ENCODE measurements at places on chromosomes 1 and 21.

- no peak for DNase-seq
Measured at GRCh38 chr1:67250051-67250653, 57.5 kb upstream of the IL12RB2 start.

GRCh38 chr1:54267815-54268761, 68.1 kb downstream of the MRPL37 start:
- DNase-seq: no peak

DNA sequence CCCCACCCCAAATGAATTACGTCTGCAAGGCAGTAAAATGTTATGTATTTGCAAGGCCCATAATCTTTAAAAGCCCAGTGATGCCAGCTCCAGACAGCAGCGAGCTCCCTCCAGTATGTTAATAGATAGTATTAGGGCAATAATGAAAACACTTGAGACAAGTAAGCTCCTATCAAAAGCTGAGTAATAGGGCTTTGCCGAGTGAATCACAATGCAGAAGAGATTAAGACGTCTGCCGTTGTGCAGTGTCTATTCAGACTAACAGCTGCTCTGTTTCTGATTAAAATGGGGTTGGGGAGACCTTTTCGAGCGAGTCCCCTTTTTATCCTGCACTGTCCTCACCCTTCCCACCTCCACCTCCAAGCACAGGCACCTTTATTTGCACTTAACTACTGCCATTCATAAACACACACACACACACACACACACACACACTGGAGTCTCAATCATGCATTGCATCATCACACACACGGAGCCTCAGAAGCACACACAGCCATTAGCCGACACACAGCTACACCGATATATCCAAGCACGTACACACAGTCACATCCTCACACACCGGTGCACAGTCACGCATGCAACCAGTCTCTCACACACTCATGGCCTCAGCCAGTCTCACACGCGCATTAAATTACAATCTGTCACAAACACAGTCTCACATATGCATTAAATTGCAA, 46.0 kb upstream of the FOXO6 start:
- no peak for DNase-seq

DNA sequence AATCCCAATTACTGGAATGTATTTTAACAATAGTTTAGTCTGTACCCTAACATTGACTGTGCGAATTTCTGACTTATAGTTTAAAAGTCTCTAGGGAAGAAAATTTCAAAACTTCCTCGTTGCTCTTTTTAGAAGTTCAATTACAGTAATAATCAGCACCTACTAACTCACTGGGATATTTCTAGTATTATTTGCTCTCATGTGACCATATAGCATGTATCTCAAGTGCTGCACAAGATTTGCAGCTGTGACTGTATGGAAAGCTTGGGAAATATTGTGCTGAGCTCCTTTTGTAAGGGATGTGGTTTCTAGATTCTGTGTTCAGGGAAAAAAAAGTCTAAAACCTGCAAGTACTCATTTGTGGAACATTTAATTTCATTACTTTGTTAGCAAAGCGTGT, 153.1 kb downstream of the ST6GALNAC3 start:
- DNase-seq: no peak

GRCh38 chr21:27021046-27021445, 54.2 kb upstream of the ADAMTS5 start:
- DNase-seq: no peak

GRCh38 chr1:15703562-15703961, 19.4 kb downstream of the PLEKHM2 start:
- DNase-seq: no peak

GRCh38 chr1:220241072-220241663, 31.1 kb downstream of the RAB3GAP2 start:
- DNase-seq: no peak

DNA sequence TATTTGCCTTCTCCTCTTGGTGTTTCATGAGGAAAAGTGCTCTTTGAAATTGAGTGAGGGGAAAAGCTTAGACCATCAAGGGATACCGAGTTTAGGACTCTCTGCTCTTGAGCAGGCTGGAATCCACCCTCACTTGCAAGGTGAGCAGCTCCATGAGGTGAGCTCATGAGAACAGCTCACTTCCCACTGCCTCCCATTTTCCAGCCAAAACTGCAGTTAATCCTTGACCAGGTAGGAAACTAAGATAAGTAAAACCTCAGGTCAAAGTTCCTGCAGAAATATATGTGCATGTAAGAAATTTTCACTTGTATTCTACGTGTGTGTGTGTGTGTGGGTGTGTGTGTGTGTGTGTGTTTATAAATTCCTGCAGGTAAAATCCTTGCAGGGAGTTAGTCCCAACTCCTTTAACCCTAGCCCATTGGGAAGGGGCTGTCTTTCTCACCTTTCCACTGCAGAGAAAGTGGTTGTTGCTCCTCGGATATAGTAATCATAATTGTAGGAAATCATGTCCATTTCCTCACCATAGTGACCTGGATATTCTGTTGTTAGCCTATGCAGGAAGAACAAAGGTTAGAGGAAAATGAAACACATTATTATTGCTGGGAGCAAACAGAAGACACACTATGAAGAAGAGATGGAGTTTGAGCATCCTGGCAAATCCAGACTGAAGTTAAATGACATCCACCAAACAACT, 28.3 kb downstream of the DPT start:
- no peak for DNase-seq

DNA sequence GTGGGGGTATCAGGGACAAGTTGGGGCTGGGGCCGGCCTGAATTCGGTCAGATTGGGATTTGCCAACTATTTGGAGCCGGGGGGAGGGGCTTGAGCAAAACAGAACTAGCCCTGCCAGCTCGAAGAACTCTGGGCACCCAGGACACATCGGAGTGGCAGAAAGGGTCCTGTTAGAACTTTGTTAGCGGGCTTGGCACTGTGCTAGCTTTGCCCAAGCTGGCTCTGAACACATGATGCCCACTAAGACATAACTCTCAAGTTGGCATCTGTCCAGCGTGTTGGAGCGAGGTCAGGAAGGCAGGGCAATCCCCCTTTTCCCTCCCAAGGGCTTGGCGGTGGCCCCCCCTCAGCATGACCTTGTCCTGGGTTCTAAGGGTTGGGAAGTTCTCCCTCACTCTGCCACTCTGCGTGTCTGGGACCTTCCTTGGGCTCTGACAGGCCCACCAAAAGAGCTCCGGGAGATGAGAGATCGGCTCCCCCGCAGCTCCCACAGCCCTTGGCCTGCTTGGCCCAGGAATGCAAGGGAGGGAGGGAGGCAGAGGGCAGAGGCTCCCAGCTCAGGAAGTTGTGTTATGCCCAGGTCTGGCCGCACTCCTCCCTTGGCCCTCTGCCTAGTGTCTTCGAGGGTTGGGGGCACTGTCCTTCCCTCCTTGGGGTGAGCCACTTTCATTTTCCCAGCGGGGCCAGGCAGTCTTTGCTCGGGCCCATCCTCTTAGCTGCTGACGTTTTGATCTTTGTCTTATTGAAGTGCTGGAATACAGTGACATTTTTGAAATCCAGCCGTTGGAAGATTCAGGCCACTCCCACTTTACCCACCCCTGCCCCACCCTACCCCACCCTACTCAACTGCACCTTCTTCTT, 1.2 kb downstream of the LMNA start:
- no peak for DNase-seq

DNA sequence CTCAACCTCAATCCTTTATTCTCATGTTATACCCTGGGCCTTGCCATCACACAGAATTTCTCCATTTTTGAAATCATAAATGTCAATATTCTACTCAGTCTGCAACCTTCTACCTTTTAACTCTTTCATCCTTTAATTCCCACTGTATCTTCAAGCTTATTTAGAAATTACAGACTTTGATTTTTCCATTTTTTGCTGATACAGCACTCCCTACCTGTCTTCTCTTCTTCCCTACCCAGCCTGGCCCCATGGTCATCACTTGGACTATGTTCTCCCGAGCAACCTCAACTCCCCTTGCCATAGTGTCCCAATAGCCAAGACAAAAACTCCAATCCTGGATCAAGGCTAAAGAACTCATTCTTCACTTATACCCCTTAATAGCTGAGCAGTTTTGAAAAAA, 14.6 kb downstream of the WARS2 start:
- no peak for DNase-seq

DNA sequence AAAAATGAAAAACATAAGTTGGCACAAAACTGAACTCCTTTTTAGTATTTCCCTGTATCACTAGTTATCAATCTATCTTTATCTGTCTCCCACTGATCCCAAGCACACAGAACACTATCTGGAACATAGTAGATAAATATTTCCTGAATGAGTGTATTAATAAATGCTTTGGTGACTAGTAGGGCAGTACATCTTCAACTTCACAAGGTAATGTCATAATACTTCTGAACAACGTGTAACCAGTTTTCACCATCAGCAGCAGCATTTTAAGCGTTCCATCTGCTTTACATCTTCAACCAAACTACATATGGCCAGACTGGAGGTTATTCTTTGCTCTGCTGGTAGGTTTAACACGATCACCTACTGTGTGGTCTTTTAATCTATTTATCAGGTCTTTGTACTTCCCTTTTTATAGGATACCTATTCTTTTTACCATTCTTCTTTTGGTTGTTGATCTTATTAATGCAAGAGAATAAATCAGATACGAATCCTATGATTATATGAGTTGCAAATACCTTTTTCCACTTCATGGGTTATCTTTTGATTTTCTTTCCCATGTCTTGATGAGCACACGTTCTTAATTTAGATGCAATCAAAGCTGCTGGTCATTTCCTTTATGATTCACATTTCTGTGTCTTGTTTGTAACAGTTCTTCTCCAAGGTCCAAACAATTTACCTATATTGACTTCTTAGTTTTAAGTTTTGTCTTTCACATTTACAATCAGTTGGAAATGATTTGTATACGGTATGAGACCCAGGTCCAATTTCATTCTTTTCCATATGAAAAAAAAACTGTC, 16.3 kb downstream of the GPBP1L1 start:
- DNase-seq: no peak

GRCh38 chr1:207935166-207935583, 24.2 kb upstream of the CD34 start:
- no peak for DNase-seq

GRCh38 chr1:186202271-186202764, 172.7 kb downstream of the TPR start:
- DNase-seq: no peak

GRCh38 chr1:34549199-34549598, 205.6 kb upstream of the GJB5 start:
- DNase-seq: no peak

Data from NCI-H2171 (cell line).